Renal cortical epithelial cell (primary cell): ENCODE measurements at places on chromosomes 12 and 14.

- peak; percentile 96 for DNase-seq
These were observed 122.1 kb downstream of the PRKD1 start for GRCh38 chr14:29805415-29806123.

DNA sequence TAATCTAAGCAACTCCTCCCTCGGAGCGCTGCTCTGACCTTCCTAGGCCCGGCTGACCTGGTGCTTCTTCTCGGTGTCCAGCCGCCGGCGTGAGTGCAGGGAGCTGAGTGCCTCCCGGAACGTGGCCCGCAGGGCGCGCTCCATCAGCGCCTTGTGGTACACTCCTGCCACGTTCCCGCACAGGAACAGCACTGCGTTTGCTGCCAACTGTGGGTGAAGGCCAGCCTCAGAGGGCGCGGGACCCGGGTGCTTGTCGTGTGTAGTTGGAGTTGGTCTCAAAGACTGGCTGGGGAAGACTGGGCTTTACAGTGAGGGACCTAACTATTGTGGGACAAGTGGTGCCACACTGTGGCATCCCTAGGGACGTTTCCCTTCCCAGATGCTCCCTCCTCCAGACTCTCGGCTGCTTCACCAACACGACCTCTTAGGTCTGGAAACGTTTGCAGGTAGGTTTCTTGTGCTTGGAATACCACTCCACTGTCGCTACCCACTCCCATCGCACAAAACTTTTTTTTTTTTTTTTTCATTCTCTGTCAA lies 3.1 kb downstream of the ADCY4 start:
- no peak for DNase-seq

GRCh38 chr14:100692256-100692655 lies 34.4 kb upstream of the DLK1 start:
- no peak for DNase-seq

- DNase-seq = no peak
These were observed 24.5 kb downstream of the SLC16A7 start for GRCh38 chr12:59620326-59620725.

DNA sequence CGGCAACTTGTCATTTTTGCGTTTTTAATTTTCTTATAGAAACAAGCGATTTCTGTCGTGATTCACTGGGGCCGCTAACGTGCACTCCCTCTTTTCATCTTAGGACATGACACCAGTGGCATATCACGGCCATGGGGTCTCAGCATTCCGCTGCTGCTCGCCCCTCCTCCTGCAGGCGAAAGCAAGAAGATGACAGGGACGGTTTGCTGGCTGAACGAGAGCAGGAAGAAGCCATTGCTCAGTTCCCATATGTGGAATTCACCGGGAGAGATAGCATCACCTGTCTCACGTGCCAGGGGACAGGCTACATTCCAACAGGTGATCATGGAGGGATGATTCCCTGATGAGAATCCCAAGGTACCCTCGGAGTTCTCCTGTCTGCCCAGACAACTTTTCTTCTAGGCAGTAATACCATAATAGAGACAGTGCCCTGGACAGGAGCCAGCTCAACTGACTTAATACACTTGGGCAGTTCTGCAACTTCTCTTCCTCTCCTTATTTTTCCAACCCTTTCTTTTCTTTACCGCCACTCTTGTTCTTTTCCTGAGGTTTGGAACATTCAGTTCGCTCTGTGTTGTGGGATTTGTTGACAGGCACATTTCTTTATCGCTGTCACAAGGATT lies 821 bp downstream of the TMEM106C start:
- no peak for DNase-seq

DNA sequence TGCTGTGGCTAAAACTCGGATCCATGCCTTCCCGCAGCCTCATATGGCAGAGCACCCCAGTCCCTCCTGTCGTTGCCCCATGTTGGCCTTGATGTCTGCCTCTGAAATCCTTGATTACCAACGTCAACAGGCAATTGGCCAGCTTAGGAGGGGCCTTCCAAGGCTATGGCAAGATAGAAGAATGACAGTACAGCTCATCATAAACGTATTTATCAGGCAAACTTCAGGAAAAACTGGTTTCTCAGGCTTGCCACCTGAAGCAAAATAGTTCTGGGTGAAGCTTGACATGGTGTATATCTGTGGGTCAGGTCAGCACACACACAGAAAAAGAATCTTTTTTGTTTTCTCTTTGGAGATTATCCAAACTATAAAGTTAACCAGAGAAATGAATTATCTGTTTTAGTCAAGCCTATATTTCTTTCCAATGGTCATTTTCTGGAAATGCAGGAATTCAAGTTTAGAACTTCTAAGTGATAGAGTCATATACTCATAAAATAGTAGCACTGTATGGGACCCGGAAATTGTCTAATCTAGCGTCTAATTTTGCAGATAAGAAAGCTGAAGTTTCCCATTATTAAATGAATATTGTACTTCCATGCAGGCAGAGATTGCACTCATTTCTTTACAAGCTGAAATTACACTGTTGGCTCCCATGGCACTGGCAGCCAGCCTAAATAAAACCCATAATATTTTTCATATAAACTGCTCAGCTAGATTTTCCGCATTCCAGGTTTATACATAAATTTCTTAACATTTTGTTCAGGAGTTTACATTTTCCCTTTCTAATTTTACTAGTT lies 24.4 kb upstream of the DUSP16 start:
- DNase-seq = no peak
